ENCODE measurements at places on chromosomes 2 and 18.
A peak's percentile ranks its signal among the peaks of the same experiment; 100 is the strongest.

GRCh38 chr18:25875551-25876240 lies 214.7 kb downstream of the SS18 start:
- DNase-seq: no peak

GRCh38 chr2:154758871-154759270 lies 60.4 kb downstream of the KCNJ3 start:
- DNase-seq: no peak

DNA sequence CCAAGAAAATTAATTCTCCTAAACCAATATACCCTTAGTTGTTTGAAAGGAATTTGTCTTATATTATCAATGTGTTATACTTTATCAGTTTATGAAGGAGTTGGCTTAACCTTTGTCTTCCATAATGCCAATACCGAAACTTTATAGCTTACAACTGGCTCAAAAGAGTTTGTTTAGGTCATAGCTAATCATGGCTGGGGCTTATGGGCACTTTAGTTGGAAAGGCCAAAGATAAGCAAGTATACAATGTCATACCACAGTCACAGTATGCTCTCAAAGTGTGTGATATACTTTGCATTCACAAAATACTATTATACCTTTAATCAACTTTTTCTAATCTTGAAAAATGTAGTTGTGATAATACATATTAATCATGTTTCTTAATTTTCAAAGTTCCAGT lies 2.3 kb downstream of the KLHL41 start:
- no peak for DNase-seq

GRCh38 chr2:6024784-6025183 lies 332.6 kb downstream of the SOX11 start:
- DNase-seq: no peak

DNA sequence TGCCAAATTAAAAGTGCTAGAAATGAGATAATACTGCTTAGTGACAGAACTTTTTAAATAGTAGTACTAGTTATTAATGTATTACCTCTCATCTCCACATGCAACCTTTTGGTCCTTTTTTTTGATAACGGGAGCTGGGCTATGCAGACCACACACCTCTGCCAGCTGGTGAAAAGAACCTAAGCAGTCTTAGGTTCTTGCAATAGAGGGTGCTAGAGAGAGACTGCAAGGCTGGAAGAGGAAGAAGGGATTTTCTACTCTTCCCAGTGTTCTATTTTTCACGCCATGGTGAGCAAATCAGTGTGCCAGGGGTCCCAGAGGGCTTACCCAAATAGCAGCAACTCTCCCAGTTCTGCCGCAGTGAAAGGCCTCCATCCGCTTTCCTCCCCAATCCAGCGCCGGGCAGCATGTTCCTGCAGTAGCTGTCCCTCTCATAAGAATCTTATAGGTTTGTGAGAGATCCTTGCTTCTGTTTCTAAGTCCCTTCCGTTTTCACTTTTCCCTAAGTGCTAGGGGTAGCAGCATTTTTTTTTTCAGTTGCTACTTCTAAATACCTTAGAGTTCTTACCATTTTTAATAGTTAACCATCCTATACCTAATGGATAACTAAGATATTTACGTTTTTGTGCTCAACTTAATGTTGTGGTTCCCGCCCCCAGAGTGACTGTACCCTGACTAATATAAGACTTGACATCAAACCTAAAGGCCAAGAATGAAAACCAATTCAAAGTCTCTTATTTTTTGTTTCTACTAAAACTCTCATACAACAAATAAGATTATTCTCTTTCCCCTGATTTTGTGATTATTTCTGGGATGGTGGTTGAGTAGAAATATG lies 69.4 kb upstream of the UBE2E3 start:
- DNase-seq: no peak

GRCh38 chr2:26011990-26012856 lies 21.7 kb upstream of the RAB10 start:
- DNase-seq: peak; percentile 47

DNA sequence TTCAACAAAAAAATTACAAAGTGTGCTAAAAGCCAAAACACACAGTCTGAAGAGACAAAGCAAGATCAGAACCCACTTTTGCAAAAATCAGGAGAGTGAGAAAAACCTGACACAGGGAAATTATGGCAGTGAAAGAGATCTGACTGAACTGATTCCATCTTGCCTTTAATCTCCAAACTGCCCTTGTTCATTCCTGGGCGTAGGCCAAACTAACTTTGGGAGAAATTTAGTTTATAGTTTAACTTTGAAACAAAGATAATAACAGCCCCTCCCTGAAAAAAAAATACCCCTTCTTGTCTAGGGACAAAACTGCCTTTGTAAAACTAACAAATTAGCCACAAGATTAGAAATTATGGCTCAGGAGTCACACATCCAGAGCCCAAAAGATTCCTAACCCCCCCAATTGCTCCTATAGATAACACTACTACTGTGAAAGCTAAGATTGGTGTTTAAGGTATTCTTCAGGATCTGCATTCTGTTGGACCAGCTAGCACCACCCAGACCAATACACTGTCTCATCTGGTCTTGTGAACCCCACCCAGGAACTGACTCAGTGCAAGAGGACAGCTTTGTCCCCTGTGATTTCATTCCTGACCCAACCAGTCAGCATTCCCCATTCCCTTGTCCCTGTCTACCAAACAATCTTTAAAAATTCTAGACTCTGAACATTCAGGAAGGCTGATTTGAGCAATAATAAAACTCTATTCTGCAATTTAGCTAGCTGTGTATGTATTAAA lies 226.1 kb upstream of the SH3BP4 start:
- no peak for DNase-seq

- peak; percentile 54 for DNase-seq
Observed at GRCh38 chr2:26577442-26578112, 63.6 kb downstream of the CIB4 start.

DNA sequence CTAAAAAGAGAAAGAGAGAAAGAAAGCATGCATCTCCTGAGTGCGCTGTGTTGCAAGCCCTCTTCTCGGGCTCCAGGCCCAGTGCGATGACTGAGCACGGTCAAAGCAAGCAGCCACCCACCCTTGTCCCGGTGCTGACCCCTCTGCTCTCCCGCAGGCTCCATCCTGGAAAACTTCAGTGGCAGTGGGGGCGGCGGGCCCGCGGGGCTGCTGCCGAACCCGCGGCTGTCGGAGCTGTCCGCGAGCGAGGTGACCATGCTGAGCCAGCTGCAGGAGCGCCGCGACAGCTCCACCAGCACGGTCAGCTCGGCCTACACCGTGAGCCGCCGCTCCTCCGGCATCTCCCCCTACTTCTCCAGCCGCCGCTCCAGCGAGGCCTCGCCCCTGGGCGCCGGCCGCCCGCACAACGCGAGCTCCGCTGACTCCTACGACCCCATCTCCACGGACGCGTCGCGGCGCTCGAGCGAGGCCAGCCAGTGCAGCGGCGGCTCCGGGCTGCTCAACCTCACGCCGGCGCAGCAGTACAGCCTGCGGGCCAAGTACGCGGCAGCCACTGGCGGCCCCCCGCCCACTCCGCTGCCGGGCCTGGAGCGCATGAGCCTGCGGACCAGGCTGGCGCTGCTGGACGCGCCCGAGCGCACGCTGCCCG lies 252.5 kb downstream of the GLI2 start:
- DNase-seq: no peak

DNA sequence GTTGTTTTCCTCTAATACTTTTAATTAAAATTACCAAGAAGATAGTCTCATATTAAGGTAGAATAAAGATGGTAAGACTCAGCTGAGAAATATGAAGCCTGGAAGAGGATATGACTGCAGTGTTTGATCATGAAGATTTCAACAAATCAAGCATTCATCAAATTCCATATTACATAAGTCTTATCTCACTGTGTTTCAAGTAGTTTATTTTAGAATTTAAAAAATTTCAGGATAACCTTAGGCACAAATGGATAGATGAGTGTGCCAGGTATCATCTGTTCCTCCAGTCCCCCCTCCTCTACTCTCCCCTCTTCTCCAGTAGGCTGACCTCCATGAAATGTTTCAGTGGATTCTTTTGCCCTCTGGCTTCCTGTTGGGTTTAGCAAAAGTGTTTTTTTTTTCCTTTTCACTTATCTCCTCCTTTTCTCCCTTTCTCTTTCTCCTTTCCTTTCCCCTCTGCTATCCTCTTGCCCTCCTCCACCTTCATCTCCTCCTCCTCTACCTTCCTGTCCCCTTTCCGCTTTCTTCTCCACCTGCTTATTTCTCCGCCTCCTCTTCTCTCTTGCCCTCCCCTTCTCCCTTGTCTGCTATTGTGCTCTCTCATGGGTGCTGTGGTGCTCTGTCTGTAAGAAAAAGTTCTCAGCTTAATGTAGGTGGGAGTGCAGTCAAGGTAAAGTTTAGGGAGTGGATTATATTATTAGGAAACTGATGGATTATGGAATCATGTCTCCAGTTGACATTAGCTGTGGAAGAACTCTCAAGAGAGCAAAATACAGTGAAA lies 72.8 kb downstream of the ABI2 start:
- DNase-seq: no peak

- no peak for DNase-seq
Observed at GRCh38 chr18:37422116-37422515, 143.5 kb downstream of the CELF4 start.

DNA sequence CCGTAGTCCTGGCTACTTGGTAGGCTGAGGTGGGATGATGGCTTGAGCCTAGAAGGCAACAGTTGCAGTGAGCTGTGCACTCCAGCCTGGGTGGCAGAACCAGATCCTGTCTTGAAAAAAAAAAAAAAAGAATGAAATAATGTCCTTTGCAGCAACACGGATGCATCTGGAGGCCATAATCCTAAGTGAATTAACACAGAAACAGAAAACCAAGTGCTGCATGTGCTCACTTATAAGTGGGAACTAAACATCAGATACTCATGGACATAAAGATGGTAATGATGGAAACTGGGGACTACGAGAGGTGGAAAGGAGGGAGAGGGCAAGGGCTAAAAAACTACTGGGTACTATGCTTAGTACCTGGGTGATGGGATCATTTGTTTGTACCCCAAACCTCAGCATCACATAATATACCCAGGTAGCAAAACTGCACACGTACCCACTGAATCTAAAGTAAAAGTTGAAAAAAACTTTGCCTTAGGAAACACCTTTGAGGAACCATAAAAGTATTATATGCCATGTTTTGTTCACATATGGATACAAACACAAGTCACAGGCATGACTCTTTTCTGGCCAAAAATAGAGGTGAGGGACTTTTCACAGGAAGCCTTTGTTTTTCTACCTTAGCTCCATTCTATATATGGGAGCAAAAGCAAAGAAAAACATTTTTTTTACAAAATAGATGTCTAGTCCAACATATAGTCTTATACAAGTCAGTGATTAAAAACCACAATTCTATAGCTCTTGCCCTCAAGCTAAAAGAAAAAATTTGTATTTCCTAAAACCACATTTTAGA lies 36.6 kb downstream of the GPR155 start:
- DNase-seq: no peak

DNA sequence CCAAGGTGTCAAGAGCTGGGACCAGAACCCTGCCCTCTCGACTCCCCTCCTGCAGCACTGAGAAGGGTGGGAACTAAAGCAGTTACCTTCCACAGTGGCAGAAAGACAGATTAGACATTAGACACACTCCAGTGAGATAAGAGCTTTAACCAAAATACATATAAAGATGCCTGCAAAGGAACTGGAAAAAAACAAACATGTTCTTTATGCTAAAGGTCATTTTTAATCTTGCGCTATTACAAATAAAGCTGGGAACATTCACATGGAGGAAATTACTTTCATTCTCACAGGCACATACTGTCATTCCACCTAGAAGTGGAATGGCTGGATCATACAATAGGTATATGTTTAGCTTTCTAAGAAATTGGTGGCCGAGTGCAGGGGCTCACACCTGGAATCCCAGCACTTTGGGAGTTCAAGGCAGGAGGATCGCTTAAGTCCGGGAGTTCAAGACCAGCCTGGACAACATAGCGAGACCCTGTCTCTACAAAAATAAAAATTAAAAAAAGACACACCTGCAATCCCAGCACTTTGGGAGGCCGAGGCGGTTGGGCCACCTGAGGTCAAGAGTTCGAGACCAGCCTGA lies 41.9 kb downstream of the C2orf76 start:
- no peak for DNase-seq

DNA sequence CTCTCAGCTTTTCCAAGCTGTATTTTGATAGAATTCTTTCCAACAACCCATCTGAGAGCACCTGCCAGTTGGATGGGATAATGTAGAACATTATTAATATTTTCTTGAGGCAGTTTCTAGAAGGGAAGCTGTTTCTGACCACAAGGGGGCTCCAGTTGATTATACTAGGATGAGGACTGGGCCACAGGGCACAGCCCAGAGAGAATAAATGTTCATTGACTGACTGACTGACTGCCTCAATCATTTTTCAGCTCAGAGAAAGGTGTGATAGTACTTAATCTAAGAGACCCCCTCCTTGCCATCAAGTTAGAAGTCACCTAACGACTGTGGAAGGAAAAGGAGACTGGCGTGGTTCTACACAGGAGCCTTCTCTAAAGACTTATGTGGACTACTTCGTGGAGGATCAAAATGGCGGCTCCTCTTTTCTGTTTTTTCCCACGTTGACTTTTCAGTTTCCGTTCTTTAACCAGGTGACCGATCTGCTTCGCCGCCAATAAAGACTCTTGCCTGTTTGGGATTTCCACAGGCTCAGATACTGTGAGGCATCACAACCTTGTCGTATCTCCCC lies 31.9 kb upstream of the CREG2 start:
- no peak for DNase-seq

DNA sequence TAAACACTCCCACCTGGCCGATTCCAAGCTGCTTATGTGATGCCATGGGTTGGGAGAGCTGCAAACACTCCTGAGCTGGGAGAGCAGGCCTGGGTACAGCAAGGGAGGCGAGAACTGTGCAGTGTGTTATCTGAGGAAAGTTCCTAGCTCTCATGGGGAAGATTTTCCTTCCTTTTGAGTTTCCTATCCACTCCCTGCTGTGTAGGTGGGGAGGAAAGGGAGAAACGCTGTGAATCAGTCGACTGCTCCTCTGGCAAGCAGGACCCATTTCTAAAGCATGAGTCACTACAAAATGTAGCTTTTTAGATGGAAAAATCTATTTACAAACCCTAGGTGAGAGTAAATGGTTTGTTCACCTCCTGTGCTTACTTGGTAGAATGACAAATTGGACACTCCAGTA lies 80.4 kb downstream of the SH3RF3 start:
- DNase-seq: no peak

DNA sequence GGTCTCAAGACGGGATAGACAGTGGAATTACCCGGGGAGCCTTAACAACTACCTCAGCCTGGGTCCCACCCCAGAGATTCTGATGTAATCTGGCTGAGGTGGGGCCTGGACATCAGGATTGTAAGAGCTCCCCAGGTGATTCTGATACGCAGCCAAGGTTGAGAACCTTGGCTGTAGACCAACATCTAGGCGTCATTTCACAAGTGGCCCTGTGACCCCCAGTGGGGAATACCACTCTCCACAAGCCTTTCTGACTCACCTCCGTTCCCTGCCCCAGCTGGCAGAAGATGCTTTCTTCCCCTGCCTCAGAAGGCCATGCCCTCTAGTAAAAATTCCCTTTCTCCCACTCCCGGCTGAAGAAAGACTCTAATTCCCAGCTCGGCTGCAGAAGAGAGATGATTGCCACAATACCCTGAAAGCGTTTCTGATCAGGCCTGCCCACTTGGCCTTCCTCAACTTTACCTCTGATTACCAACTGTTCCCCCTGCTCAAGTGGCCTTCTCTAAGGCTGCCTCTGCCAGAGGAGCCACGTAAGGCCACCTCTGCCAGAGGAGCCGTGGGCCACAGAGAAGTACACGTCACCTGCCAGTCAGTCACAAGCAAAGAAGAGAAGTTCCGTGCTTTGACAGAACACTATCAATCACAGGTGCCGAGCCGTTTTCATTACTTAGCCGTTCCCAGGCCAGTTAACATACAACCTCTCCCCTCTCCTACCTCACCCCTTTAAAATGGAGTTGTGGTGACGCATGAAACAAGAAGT lies 116.8 kb upstream of the PKDCC start:
- DNase-seq: no peak
